ENCODE measurements at places on chromosomes 6 and 20. TPM values are rescaled to one million over a fixed set of nuclear protein-coding genes. Genes with fewer than 3 reads are reported as not detected.
A peak's percentile ranks its signal among the peaks of the same experiment; 100 is the strongest.

The SLC22A7 gene
- not detected for polyA plus RNA-seq

The SNAI1 gene
- polyA plus RNA-seq = 10.8 TPM

The TTLL9 gene
- 0.03 TPM for polyA plus RNA-seq

The PSORS1C2 gene
- polyA plus RNA-seq = not detected

The SLC22A1 gene
- 0.04 TPM for polyA plus RNA-seq

The RAET1L gene
- not detected for polyA plus RNA-seq

The GJE1 gene
- polyA plus RNA-seq = not detected

The SLC13A3 gene
- 0.37 TPM for polyA plus RNA-seq

The CDH22 gene
- polyA plus RNA-seq = not detected

The PTCRA gene
- polyA plus RNA-seq = 0.13 TPM

The OLIG3 gene
- polyA plus RNA-seq = not detected

The IMPG1 gene
- not detected for polyA plus RNA-seq

The LGSN gene
- polyA plus RNA-seq = not detected

The PBOV1 gene
- polyA plus RNA-seq = not detected

The GSTA2 gene
- polyA plus RNA-seq = not detected

DNA sequence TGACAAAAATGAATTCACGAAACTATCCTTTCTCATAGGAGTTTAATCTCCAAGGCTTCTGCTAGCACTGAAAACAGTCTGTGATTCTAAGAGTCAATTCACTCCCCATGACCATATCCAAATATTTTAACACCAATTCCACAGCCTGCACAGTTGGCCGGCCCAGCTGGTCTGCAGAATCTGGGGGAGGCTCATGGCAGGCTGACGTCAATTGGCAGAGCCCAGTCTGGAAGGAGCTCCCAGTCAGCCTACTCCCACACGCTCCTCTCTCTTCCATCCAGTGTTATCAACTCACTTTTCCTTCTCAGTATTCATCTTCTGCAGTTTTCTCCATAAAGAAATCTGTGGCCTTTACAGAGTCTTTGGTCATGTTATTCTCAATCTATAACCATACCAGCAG, 111.0 kb downstream of the TBXT start:
- DNase-seq = no peak

GRCh38 chr6:105080279-105080678, 99.5 kb downstream of the POPDC3 start:
- no peak for DNase-seq

GRCh38 chr20:12594410-12595088, 414.2 kb upstream of the SPTLC3 start:
- DNase-seq = no peak

DNA sequence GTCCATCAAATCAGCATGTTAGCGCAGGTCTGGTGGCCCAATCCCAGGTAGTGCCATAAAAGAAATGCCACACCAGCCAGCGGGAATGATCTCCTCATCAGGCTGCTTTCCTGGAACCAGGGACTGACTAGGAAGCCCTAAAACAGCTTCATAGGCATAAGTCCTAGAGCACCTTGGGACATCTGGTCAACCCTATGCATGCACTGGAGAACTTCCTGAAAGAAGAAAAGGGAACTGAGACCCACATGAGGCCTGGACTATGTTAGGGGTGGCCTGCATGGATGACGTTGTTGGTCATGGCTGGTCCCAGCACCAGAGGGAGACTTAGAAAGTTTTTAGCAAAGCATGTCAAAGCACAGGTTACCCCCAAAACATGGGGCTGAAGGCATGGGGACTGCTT, 7.6 kb upstream of the KCNK16 start:
- DNase-seq = no peak

DNA sequence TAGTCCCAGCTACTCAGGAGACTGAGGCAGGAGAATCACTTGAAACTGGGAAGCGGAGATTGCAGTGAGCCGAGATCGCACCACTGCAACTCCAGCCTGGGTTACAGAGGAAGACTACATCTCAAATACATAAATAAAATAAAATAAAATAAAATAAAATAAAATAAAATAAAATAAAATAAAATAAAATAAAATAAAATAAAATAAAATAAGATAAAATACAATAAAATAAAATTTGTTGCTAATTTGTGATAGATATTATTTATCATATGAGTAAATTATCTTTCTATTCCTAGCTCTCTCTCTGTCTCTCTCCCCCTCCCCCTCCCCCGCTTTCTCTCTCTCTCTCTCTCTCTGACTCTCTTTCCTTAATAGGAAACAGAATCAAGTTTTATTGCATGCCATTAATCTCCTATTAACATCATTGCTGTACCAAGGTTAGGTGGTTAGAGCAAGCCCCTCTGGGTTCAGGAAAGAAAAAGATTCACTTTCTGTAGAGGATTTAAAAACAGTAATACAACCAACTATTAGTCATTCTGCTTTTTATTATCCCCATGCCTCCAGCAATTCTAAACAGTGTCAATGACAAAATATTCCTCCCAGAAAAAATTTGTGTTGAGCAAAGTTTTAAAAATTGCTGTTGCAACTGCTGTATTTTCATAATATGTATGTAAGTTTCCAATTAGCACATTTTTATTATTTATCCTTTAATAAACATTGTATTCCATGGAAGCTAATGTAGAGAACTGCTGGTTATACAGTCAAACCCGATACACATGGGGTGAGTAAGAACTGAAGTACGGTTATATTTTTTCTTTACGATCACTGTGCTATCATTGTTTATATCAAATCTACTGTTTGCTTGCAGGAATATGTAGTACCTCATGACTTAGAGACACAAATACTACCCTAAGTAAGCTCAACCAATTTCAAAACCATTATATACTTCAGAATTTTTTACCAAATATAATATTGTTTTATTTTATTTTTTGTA, 22.1 kb downstream of the BMP5 start:
- DNase-seq = no peak

GRCh38 chr20:54250691-54251090, 42.8 kb downstream of the PFDN4 start:
- no peak for DNase-seq

DNA sequence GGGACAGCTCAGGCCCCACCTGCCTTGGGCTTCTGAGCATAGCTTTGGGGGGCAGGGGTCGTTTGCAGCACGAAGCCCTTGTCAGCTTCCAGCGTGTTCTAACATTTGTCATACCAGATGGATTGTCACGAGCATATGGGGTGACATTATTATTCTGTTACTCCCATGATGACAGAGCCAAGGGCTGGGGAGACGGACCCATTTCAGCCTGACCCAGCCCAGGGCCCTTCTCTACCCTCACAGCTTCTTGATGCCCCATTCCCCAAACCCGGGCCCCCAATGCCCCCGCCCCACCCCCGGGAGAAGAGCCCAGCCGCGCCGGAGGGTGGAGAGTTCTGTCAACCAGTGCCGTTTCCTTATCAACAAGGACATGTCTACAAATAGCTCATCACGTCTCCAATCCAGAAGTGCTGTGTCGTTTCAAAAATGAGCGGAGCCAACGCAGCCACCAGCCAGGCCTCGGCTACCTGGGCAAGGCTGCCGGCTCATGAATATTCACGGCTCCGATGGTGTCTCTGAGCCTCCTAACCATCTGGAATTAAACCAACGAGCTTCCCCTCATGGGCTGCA, 9.6 kb upstream of the CHRNA4 start:
- no peak for DNase-seq

GRCh38 chr20:17369506-17369905, 142.7 kb downstream of the PCSK2 start:
- no peak for DNase-seq

DNA sequence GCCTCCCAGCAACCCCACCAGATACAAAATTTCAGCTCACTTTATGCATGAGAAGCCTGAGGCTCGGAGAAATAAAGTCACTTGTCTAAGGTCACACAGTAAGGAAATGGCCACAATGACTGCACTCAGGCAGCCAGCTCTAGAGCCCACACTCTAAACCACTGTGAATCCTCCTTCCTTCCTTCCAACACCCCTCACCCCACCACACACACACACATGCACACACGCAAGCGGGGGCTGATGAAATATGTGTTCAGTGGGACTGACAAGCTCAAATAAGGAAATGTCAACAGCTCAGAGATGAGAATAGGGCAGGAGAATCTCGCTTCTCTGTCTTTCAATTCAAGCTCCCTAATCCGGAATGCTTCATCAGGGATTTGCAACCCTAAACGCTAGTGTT, 6.0 kb upstream of the BPIFA1 start:
- no peak for DNase-seq

GRCh38 chr6:155327326-155328073, 13.2 kb upstream of the TFB1M start:
- DNase-seq = peak; percentile 84

GRCh38 chr20:17565169-17565845, 4.6 kb upstream of the DSTN start:
- DNase-seq = no peak

DNA sequence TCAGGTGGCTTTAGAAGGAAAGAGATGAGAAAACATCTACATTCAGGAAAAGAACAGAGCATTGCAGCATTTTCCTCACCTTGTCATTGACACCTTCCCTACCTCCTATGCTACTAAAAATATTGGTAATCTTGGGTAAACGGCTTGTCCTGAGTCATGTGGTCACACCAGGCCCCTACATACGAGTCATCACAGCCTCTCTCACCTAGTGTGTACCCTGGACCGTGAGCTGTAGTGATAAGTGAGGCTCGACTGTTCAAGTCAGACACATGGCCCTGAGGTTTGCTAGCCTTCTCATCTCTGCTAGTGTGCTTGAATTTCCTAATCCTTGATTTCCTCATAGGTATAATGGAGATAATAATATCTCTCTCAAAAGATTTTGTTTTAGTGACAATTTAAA, 29.6 kb upstream of the TMEM244 start:
- no peak for DNase-seq

GRCh38 chr20:60990061-60990460, 262.0 kb upstream of the CDH4 start:
- no peak for DNase-seq

GRCh38 chr6:56528412-56528841, 114.3 kb downstream of the DST start:
- peak; percentile 48 for DNase-seq

GRCh38 chr6:72657407-72658197, 35.7 kb downstream of the KCNQ5 start:
- no peak for DNase-seq

GRCh38 chr20:63255931-63256704, 1.9 kb upstream of the NKAIN4 start:
- DNase-seq = no peak

- no peak for DNase-seq
These were observed 760.6 kb upstream of the CHD6 start for GRCh38 chr20:42378826-42379225.

GRCh38 chr6:146598772-146599405, at the start of gene ADGB:
TSS of gene ADGB (plus strand) at chr6:146598972. CDS start at chr6:146599041, 69 bp downstream.
- DNase-seq = peak; percentile 46

- no peak for DNase-seq
These were observed 27.6 kb upstream of the MRPS18A start for GRCh38 chr6:43715056-43715788.

DNA sequence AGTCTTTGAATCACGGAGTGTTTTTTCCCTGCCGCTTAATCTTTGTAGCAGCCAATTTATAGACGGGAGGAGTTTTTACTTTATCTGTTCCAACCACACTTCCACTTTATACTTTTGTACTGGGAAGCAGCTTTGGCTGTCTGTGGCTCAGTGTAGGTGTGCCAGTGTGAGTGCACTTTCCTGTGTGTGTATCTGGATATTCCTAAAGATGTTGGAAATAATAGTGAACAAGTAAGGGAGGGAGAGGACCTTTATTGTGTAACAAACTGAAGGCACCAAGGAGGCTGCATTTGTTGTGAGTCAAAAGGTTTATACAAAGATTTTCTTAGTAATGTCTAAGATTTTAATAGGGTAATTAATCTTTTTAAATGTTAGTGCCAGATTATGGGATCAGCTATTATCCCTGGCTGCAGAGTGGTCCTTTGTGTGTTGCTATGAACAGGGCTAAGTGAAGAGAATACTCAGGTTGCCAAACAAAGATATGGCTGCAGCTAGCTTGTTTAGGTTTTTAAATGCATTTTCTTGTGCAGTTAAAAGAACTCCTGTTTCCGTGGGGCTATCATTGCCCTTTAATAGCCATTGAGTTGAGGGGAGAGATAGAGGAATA, 226.3 kb downstream of the RNF144B start:
- no peak for DNase-seq

DNA sequence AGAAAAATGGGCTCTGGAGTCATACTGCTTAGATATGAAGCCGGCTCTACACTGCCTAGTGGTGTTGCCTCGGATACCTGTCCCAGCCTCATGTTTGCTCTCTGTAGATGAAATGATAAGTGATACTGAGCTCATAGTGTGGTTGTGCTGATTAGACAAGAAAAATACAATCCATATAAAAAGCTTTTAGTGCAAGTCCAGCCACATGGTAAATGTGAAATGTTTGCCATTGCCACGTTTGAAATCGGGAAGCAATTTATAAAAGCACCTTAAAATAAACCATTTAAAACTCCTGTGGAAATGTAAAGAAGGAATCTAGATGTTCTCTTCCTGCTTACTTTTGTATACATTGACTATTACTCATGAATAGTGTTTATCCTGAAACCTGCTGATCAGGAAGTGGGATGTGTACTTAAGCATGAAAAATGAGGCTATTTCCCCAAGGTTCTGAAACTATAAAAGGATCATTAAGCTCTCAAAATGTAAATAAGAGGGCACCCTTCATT, 13.1 kb upstream of the PBOV1 start:
- peak; percentile 56 for DNase-seq

DNA sequence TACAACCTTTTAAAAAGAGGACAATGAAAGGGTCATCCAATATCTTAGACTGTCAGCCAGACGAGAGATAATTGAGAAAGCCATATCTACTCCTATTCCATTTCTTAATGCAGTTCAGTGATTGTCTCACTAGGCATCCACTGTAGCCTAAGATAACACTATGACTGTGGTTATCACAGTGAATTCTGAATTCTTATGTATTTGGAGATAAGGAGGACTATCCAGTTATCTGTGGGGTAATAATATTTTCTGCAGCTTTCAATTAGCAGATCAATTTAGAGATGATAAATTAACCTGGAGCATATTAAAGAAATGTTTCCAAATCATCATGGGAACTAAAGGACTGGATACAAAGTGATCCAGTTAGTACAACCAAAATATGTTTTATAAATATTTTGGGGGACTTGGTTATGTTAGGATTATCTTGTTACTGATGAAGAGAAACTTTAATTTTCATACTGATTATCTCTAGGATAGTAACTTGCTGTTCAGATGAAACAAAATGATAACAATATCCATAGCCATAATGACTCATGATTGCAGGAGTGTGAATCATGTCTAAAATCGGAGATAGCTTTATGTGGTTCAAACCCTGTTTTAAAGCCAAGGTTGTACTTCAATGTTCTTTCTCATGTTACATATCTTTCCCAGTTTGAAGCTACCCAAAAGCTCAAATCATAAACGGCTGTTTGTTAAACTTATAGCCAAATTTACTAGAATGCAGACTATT, 1152.0 kb downstream of the HACE1 start:
- no peak for DNase-seq

DNA sequence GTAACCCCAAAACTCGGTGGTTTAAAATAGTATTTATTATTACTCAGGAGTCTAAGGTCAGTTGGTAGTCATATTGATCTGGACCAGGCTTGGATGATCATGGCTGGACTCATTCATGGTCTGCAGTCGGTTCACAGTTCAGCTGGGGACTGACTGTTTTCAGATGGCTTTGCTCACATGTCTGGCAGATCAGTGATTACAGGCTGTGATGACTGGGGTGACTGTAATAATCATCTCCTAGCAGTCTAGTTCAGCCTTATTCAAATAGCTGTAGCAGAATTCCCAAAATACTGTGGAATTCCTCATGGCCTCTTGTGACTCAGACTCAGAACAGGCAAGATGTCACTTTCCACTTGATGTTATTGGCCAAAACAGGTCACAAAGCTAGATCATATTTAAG, 16.4 kb upstream of the NT5DC1 start:
- no peak for DNase-seq

- DNase-seq = peak; percentile 26
These were observed 7.9 kb downstream of the TUBB start for GRCh38 chr6:30727920-30728553.

GRCh38 chr20:753136-753535, 15.2 kb downstream of the SLC52A3 start:
- no peak for DNase-seq

Data from endothelial cell of umbilical vein (primary cell).